ENCODE measurements at places on chromosomes 6 and 20.

DNA sequence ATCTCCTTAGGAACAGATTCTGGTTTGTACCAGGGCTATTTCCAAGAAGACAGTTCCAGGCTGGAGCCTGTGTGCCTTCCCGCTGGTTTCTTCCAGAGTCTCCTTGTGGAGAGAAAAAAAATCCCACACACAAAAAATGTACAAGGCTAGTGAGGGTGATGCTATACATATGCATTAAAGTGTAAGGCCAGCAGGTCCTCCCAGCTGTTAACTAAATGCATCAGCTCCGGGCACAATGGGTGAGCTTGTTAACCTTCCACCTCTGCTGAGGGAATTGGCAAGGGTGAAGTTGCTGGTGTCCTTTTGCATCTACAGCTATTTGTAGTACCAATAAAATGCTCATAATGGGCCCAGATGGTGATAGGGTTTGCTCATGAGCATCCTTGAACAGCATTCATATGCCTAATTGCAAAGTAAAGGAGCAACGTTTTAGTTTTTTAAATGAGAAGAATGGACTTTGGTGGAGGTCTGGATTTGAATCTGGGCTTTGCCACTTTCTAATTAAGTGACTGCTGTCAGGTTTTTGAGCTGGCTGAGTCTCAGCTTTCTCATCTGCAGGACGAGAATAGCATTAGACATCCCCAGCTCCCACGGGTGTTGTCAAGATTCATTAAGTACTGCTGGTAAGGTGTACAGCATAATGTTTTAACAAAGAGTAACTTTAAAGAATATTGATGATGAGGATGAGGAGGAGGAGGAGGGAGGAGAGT, 361.8 kb downstream of the QKI start:
- DNase-seq, result no peak

GRCh38 chr6:53067849-53068361, 2.7 kb downstream of the FBXO9 start:
- DNase-seq, result no peak

DNA sequence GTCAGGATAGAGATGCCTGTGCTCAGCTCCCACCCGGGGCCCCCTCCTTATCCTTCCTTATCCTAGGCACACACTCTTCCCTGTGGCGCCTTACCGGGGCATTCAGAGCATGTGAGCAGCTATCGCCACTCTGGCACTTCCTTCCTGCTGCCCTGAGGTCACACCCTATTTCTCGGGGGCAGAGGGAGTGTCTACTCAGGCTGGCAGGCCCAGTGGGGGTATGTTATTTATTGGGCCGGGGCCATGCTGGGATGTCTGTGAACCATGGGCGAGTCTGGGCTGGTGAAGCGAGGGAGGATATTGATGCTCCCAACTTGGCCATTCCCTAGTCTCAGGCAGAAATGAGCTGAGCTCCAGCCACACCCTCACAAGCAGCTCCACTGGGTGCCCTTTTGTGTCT, 3.9 kb upstream of the LY6G6D start:
- DNase-seq, result no peak

- DNase-seq, result peak; percentile 48
These were observed 116.1 kb upstream of the TRAF3IP2 start for GRCh38 chr6:111721753-111722154.

GRCh38 chr6:157552820-157553485, 172.0 kb downstream of the ZDHHC14 start:
- DNase-seq, result no peak

DNA sequence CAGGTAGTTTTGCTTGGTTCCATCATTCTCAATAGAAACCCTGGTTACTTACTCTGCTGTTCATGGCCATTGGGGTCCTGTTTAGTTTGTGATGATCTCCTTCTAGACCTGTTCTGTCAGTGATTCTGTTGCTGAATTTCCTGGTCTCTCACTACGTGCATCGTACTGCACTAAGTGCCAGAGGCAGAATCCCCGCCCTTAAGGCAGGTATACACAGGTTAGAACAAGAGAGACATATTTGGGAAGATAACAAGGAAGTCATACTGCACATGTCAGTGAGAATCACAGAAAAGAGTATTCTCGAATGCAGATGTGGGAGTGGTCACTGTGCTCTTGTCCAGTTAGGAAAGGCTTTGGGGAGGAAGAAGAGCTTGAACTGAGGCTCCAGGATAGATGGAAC, 148.1 kb upstream of the MYLIP start:
- DNase-seq, result no peak

GRCh38 chr20:23179766-23180403, 93.8 kb upstream of the CD93 start:
- no peak for DNase-seq

GRCh38 chr20:50071039-50071888, 41.7 kb downstream of the UBE2V1 start:
- DNase-seq, result peak; percentile 99

GRCh38 chr6:7818257-7819214, 92.1 kb downstream of the TXNDC5 start:
- no peak for DNase-seq

DNA sequence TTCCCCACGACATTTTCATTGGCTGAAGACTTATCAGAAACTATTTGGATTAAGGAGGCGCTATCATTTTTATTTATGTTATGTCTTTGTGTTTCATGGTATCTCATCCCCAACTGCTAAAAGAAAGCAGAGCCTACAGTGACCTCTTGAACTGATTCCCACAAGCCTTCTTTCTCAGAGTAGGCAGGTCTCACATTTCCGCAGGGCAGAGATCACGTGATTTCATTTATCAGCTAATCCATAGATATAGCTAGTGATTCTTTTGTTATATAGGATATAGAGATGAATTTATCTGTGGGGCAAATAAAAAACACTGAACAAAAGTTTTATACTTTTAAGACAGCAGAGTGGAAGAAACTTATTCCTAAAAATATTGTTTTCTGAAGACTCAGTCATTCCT, 25.0 kb upstream of the POPDC3 start:
- DNase-seq, result no peak

GRCh38 chr20:63094767-63095499, 88.2 kb upstream of the BHLHE23 start:
- peak; percentile 16 for DNase-seq

DNA sequence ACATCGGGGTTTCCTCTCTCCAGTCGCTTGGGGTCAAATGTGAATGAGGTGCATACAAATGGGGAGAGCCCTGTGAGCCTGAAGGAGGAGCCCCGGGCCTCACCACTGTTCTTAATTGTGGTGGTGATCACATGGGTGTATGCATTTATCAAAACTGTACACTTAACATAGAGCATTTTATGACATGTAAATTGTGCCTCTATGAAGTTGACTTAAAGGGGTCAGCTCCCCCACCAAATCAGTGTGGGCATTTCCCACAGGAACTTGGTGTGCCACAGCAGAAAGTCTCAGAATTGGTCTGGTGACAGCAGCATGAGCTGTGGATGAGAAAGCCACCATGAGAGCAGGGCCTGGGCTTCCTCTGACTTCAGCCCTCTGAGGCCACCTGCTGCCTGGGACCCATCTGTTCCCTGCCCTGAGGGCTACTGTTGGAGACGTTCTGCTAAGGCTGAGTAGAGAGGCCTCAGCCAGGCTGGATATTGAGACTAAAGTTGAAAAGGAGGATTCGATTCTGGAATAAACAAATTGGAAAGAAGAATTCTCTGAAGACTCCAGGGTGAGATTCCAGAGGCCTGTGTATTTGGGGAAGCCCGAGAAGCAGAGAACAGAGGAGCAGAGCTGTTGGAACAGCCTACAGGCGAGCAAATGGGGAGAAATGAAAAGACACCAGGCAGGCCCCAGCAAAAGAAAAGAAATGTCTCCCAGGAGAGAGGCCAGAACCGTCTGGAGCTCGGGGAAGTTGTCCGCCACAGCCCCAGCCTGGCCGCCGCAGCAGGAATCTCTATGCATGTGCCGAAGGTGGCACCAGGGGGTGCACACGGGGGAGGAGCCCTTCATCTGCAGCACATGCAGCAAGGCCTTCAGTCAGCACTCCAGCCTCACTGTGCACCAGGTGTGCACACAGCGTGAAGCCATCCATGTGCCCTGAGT, 37.6 kb upstream of the XRN2 start:
- no peak for DNase-seq

GRCh38 chr20:39036851-39037250, 74.7 kb downstream of the DHX35 start:
- no peak for DNase-seq

DNA sequence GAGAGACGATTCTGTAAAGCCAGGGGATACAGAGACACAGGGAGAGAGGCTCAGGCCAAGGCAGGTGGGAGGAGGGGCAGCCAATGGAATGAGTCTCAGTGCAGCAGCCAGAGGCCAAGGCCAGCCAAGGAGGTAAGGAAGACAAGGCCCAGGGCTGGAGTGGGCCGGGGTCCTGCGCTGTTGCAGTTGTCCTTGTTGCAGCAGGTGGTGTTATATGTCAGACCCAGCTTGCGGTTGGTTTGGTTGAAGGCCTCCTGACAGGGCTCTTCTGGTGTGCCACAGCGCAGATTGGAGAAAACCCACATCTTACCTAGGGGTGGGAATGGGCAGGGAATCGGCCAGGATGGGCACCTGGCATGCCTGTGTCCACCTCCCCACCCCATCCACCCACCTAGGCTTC, 2.5 kb downstream of the LY6G6C start:
- DNase-seq, result no peak

- no peak for DNase-seq
These were observed 224.9 kb upstream of the SMLR1 start for GRCh38 chr6:130602151-130602770.

DNA sequence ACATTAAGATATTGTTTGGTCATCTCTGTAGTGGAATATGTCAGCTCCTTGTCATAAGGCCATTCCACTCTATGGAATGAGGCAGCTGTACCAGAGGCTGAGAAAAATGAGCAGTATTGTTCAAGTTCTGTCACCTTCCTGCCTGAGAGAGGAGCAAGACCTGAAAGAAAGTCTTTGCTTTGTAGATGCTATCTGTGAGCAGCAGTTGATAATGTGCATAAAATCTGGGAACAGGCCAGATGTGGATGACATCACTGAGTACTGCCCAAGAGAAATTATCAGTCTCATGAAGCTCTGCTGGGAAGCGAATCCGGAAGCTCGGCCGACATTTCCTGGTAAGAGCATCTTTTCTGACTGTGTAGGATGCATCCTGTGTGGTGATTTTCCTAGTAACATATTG, 16.8 kb downstream of the RIPK1 start:
- no peak for DNase-seq

DNA sequence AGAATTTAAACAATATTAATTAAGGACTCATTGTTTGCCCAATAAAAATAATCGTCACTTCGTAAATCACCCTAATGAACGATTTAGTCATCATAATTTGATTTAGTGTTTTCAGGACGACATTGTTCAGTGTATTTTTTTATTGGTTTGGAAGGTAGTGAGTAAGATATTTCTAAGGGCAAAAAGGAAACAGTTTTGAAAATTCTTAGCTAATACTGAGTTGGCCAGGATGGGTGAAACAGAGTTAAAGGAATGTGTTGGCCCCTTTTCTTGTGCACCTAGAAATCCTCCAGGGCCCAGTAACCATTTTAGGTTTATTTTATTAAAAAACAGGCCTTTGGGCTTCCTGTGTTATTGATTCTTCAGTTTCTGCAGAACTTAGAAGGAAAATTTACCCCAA, 25.3 kb downstream of the ANKS1A start:
- DNase-seq, result no peak

- DNase-seq, result no peak
These were observed 717.8 kb downstream of the EPHA7 start for GRCh38 chr6:92701425-92702096.

- DNase-seq, result no peak
These were observed 305.4 kb downstream of the BTBD3 start for GRCh38 chr20:12223057-12223456.

DNA sequence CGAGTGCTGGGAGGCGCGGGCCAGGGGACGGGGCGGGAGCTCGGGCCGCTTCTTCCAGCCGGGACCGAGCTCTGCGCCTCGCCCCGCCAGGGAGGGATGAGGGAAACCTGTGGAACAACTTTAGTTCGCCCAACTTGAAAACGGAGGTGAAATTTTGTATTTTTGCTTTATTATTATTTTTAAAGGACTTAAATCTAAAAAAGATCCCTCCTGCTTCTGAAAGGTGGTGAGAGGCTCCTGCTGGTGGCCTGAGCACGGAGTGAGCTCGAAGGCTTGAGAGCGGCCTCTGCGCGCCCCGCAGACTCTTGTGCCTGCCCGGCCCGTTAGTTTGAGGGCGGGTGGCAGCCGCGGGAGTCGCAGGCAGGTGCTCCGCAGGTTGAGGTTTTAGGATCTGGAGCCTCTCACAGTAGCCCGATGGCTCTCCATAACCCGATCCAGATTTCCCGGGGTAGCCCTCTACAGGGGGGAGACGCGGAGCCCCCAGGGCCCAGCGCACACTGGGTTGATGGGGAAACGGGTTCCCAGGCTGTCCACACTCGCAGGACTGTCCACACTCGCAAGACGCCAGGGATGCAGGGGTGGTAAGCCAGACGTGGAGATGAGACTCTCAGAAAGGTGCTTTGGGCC, 46.2 kb upstream of the SUPT3H start:
- peak; percentile 39 for DNase-seq

DNA sequence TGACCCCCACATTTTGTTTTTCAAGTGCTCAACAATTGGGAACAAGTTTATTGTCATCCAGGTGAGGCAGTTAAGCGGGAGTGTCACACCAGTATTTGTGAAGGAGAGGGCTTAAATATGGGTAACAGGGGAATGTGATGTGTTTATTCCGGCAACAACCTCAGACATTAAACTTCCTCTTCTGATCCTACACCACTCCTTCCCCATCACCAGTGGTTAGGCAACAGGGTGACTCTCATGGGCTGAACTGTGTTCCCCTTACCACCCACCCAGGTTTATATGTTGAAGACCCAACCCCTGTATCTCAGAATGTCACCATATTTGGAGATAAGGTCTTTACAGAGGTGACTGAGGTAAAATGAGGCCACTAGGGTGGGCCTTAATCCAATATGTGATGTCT, 52.1 kb upstream of the RNF182 start:
- DNase-seq, result no peak

GRCh38 chr6:135479601-135480000, 17.9 kb downstream of the AHI1 start:
- DNase-seq, result no peak

DNA sequence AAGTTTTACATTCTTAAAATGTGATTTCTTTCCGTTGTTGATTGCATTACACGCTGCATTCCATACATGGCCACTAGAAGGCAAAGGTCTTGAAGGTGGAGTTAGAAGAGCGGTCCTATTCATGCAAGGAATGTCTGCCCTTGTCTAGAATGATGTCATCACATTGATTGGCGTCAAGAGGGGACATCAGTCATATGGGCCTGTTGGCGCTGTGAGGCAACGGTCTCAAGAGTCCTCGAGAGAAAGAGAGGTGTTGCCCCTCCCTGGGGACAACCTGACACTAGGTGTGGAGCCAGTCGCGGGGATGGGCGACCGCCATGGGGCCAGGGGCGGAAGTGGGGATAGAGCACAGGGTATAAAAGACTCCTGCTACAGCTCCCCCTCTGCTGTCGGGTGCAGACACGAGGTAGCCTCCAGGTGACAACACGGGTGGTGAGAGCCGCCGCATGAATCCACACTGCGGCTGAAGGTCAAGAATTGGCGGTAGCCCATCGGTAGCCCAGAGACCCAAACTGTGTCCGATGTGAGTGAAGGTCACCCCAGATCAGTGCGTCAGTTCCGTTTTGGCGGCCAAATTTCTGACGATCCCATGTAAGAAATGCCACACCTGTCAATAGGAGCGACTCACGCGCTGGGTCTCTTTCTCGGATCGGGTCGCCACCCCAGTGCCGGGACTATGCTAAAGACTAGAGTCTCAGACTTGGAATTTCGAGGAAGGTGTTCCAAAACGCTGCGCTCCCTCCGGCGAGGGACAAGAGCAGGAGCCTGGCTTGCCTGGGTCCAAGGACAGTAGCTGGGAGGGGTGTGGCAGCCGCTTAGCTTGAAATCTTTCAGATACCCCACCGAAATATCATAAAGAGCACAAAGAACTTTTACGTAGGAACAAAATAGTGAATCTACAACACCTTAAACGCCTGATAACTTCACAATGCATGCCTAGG, 93.2 kb upstream of the ZNF184 start:
- DNase-seq, result no peak

- DNase-seq, result peak; percentile 39
These were observed 6.8 kb downstream of the MKKS start for GRCh38 chr20:10427060-10427692.

All from activated CD4-positive, CD25-positive, alpha-beta regulatory T cell treated with anti-CD3 and anti-CD28 coated beads, Interleukin-2, amount 50 U/mL, for 72 hours (primary cell).